ENCODE measurements at places on chromosomes 3 and 15.

DNA sequence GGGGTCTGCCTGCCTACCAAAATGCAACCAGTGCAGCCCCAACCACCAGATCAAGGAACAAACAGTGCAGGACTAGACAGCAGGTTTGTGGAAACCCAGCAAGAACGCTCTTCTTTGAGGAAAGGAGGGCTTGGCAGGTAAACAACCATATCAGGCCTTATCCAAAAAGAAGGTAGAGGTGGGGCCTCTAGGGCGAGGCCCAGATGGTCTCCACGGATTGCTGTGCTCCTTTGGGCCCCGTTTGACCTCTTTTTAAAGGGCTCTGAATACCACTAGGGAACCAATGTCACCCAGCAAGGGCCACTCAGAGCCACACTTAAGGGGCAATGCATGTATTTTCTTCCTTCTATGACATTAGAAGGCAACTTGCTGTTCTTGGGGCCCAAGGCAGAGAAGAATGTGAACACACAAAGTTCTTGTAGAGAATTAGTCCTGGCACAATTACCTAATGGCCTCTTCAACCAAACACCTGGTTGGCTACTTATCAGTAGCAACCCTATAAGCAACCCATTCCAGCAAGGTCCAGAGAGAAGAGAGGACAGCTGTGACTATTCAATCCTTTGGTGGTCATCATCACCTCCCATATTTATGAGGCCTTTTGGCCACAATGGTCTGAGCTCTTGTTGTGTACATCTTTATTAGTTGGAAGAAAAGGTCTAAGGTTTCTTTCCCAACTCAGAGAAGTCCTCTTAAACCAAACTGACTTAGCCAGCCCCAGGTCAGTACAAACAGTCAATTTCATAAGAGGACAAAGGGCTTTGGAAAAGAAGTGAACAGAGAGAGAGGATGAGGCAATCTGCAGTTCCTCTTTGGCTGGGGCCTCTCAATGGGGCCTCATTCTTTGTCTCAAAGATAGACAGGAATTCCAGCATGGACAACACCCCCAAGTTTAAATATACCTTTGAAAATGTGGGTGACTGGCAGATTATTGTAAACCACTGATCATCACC is 36.0 kb downstream of the FOXP1 start:
- no peak for DNase-seq

GRCh38 chr15:70267879-70268278 is 170.2 kb upstream of the TLE3 start:
- DNase-seq = no peak

GRCh38 chr3:178002113-178002512 is 534.1 kb upstream of the KCNMB2 start:
- DNase-seq = no peak

GRCh38 chr15:57135800-57136199 is 217.4 kb downstream of the TCF12 start:
- no peak for DNase-seq

DNA sequence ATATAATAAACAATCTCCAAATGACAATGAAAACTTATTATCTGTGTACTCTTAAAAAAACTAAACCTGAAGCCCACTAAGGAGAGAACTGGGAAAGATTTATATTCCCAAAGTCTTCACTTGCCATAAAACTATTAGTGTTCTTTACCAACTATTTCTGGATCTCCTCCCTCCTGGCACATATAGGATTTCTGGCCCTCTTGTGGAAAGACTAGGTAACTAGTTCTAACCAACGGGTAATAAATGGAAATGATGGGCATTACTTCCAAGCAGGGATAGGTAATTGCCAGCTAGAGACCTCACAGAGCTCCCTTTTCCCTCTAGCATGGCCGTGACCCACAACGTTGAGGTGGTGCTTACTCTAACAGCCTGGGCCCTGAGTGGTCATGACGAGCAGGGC is 110.1 kb downstream of the DNAH12 start:
- no peak for DNase-seq

DNA sequence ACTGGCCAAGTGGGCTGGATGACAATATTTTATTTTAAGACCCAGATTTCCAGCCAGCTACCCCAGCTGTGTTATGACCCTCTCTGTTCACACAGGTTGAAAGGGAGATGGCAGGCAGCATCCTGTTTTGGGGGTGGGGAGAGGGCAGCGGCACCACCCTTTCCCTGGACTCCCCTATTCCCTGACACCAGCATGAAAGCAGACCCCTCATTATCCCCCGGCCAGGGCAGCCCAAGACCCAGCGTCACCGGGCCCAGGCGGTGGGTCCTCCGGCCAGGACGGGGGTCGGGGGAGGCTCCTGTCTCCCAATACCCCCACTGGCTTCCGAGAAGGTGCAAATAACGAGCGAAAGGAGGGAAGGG is 127.6 kb upstream of the MEF2A start:
- no peak for DNase-seq
